Hypothalamus (tissue), 51 donors: ENCODE measurements at places on chromosomes 13 and 19.

- DNase-seq, result no peak
Observed at GRCh38 chr13:52161181-52161646, 1.8 kb upstream of the NEK3 start.

GRCh38 chr13:113835461-113836270 lies 28.2 kb downstream of the GAS6 start:
- DNase-seq, result no peak

DNA sequence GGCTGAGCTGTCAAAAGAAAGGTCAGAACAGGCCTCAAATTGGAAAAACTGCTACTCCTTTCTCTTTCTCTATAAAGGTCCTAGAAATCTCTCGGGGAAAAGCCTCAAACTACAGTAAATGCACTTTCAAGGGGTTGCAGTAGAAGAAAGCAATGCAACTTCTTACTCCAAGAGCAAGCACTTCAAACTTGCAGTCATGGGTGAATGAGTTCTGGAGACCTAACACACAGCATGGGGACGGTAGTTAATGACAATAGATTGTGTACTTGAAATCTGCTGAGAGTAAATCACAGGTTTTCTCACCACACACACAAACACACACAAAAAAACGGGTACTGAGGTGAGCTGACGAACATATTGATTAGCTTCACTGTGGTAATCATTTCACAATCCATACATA lies 11.8 kb downstream of the TUBGCP3 start:
- DNase-seq, result no peak

DNA sequence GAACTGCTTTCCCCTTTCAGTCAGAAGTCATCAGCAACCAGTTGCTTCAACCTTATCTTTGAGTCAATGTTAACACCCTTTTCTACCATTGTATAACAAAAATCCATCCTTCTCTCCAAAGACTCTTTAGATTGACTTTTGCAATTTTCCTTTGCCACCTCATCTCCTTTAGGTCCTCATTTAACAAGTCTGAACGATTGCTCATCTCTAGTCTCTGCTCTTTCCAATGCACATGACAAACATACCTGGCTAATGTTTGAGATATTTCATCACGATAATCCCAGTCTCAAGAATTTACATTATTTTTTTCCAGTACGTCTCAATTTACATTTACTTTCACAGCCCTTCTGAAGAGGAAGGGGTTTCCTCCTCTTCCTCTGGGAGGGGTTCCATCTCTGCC lies 127.5 kb downstream of the KLF12 start:
- DNase-seq, result no peak

DNA sequence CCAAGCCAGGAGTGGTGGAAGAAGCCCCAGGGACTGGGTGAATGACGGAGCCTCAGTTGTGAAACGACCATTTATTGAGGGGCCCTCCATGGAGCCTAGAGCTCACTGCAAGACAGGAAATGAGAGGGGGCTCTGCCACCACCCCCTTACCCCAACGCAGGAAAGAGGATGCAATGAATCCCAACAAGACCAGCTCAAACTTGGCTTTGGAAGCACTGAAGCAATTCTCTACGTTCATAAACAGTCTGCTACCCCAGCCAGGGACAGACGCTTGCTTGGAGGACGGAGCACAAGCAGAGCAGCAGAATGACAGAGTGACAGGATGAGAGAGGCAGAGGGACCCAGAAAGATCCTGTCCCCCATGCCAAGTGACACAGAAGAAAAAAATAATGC lies 1.0 kb downstream of the PRKACA start:
- no peak for DNase-seq

DNA sequence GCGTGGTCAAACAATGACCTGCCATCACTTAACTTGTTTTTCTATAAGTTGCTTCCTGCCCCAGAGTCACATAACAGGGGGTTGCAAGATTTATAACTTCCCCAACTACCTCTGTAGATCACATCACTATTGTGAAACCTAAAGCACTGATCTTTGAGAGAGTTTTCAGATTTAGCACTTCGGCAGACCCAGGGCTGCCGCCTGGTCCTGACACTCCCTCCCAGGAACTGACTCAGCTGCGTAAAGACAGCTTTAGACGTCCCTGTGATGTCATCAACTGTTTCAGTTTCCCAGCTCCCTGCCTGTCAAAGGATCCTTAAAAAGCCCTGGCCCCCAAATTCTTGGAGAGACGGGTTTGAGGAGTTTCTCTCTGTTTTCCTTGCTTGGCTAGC lies 33.3 kb downstream of the IGFL2 start:
- no peak for DNase-seq

DNA sequence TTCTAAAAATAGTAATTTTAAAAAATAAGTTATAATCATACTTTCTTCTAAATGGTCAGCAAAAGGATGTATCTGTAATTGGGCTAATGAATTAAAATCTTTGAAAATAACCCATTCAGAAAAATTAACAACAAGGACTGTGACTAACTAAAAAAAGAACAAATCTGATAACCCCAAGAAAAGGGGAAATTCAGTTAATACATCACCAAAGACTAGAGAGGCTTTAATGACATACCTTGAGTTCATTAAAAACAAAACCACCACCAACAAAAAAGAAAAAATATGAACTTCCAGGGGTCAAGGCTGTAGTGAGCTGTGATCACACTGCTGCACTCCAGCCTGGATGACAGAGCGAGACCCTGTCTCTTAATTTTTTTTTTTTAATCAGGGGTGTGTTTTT lies 121.8 kb downstream of the TBC1D4 start:
- DNase-seq, result no peak

DNA sequence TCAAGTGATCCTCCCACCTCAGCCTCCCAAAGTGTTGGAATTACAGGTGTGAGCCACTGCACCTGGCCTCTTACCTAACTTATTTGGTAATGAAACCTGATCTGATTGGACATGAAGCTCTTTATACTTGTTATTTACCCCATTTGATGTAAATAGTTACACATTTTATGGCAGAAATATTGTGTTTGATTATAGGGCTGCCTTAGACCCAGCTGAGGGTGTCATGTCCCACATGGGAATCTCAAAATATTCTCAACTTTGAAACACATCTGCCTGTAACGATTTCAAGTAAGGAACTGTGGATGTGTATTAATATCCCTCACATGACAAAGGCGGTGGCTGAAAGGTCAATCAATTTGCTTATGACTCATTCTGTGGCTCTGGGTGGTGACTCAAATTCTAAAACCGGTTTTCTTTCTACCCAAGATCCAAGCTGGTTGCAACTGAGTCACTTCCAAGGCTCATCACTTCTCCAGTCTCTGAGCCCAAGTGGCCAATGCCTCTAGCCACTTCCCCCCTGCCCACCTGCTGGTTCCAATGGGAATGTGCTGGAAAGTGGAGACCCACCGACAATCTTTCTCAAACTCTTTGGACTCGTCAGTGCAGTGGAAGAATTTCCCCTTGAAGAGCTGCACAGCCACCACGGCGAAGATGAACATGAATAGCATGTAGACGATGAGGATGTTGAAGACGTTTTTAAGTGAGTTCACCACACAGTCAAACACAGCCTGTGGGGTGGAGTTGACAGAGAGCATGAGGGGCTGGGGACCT lies 110.9 kb downstream of the IER2 start:
- DNase-seq, result no peak

- no peak for DNase-seq
Observed at GRCh38 chr19:44927746-44928145, 13.3 kb downstream of the APOC1 start.

DNA sequence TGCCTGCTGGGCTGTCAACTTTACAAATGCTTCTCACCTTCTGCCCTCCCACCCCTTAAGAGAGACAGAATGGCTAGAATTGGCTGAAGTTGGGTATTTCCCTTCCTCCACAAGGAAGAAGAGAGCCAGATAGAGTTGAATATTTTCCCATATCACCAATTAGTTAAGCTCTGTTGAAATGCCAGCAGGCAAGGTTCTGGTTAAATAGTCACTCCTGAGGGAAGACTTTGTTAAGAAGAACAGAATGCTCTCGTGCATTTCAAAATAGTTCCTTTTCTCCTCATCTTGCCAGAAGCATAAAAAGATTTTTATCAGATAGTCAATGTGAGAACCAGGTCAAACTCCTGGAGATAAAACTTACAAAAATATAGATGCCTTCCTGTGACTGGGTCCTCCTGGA lies 2857.0 kb upstream of the PCDH20 start:
- no peak for DNase-seq

GRCh38 chr19:16106121-16106520 lies 5.6 kb upstream of the RAB8A start:
- no peak for DNase-seq

GRCh38 chr19:13640611-13641010 lies 123.7 kb upstream of the MRI1 start:
- DNase-seq, result no peak
